EL (cell line): ENCODE measurements at places on chromosomes 3 and 15.
A peak's percentile ranks its signal among the peaks of the same experiment; 100 is the strongest.

- DNase-seq, result no peak
Measured at GRCh38 chr3:70927239-70927638, 614.8 kb upstream of the MDFIC2 start.

DNA sequence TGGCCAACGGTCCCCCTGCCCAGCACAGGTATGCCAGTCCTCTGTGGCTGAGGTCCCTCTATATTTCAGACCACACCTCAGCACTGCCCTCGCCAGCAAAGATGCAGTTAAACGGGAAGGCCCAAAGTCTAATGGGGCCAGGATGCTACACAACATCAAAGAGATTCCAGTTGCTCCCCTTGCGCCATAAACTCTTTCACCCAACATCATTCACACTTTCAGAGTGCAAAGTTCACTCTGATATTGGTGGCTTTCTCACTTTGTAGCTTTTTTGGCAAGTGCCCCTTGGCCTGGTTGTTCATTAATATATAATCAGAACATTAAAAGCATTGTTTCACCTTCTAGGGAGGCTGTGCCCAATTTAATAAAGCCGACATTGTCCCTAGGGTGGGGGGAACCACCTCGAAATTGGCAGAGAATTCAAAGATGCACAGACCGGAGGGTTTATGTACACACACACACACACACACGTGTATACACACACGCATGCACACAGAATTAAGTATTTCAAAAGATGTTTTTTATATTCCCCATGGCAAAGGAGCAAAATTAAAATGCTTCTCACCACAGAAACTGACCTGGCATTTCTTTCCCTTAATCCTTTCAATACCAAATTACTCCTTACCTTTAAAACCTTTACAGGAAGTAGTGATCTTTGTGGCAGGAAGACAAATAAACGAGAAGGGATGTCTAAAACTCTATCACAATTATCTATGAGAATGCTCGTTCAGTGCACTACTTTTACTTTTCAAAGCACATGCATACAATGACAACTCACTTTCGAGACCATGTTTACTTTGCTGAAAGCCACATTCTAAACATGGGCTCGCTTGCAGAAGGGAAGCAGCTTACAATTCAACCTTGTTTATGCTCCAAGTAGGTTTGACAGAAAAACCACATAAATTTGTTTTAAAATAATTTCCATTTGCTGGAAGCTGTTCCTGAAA lies 19.5 kb downstream of the LRIG1 start:
- no peak for DNase-seq

- DNase-seq, result no peak
Measured at GRCh38 chr3:194329583-194329965, 21.6 kb downstream of the CPN2 start.

DNA sequence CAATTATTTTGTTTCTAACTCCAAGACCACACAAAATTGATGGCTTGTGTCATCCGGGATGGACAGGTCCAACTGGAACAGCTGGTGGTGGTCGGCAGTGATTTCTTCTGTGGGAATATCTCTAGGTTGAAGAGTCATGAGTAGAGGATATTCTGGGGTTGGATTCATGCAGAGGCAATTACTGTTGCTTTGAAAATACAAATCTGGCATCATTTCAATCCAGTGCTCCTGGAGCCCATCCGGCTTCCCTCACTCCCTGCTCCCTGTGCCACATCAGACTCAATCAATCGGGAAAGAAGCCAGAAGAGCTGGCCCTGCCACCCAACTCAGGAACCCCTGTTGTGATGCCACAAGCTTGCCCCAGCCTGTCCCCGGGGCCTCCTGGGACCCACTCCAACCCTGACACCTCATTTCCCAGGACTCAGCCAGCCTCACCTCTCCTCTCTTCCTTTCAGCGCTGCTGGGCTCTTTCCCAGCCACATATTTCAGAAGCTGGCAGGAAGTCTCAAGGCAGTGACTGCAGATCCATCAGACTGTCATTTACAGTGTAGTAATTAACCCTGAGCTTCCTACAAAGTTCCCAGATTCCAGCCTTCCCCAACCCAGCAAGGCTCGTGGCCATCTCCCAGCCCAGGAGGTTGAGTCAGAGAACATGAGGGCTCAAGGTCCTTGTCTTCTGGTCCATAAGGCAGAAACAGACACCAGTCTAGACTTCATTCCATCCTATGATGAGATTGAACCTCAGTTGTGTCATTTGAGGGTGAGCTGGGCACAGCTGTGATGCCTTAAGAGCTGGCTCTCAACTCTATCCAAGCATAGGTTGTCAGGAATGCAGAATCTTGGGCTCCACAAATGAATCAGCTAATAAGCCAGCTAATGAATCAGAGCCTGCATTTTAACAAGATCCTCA lies 114.0 kb downstream of the FAM174B start:
- no peak for DNase-seq

GRCh38 chr15:77866186-77866585 lies 211.3 kb downstream of the TBC1D2B start:
- no peak for DNase-seq

- DNase-seq, result no peak
Measured at GRCh38 chr15:75153565-75154276, 48.0 kb upstream of the C15orf39 start.

DNA sequence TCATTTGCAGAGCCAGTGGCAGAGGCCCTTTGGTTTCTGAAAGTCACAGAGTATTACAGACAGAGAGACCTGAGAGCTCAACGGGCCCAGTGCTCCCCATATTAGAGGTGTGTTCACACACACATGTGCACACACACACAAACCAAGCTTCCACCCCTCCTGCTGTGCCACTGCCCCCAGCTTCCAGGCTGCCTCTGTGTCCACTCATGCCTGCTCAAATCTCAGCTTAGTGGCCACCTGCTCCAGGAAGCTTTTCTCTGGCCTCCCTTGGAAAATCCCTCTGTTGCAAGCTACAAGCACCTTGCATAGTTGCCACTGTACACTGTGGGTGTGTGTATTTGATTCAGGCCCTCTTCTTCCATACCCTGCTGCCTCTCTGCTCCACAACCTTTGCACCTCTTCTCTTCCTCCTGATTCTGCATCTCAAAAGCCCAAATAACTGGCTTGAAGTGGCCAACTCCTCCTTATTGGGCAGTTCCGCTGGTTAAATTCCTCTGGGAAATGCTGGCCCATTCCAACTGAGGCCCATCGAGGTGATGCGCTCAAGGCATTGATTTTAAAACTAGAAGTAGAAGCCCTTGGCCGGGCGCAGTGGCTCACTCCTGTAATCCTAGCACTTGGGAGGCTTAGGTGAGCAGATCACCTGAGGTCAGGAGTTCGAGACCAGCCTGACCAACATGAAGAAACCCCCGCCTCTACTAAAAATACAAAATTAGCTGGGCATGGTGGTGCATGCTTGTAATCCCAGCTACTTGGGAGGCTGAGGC lies 23.0 kb downstream of the MESD start:
- no peak for DNase-seq

GRCh38 chr3:33401781-33402180 lies 38.4 kb downstream of the UBP1 start:
- peak; percentile 43 for DNase-seq

- DNase-seq, result no peak
Measured at GRCh38 chr15:72464251-72464650, 9.9 kb upstream of the ARIH1 start.

DNA sequence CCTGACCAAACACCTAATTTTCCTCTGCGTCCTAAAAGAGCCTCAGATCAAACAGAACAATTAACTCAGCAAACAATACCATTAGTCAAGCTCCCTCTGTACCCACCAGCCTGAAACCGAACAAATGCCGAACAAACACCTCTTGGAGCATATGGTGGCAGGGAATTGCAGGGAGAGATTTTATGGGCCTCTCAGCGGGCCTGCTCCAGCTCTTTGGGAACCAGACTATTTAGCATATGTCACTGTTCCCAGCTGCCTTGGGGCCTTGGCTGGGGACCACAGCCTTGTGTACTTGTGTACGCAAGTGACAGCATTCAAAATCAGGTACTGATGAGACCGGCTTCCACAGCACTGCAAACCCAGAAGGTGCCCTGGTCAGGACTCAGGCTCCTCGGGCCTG lies 388.8 kb upstream of the PPP2R3A start:
- DNase-seq, result no peak

GRCh38 chr3:151321526-151321925 lies 4.9 kb upstream of the GPR87 start:
- DNase-seq, result no peak

- DNase-seq, result peak; percentile 92
Measured at GRCh38 chr3:177126015-177126773, 71.1 kb downstream of the TBL1XR1 start.

DNA sequence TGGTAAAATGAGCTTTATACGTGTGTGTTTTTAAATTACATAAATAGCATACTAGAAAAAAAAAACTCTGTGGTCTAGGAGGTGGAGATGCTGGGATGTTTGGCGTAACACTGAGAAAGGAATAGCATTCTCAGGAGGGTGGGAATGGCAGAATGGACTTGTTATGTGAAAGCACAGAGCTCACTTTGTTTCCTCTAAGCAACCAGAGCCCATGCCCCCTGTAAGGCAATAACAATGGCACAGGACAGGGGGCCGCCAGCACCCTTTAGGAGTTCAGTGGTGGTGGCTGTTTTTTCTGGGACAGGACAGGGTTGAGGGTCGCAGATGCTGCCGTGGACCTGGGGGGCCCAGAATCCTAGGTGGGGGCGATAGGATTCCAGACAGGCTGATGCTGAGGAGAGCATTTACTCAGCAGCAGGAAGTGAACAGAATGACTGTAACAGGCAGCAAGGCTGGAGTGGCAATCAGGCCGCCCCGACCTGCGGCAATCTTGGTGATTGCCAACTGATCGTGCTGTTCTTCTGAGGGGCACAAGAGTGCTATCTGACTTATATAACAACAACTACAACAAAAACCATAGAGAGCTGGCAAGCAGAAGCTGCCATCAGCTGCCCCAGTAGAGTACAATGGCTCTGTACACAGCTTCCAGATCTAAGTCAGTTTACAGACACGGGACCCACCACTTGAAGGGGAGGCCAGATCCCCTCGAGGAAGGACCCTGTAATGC lies 160.4 kb downstream of the UACA start:
- no peak for DNase-seq

GRCh38 chr3:141174674-141175073 lies 57.0 kb upstream of the PXYLP1 start:
- DNase-seq, result no peak

GRCh38 chr15:31338879-31339557 lies 12.4 kb downstream of the KLF13 start:
- DNase-seq, result peak; percentile 59

- DNase-seq, result peak; percentile 44
Measured at GRCh38 chr15:74776821-74777768, 4.8 kb upstream of the CSK start.

DNA sequence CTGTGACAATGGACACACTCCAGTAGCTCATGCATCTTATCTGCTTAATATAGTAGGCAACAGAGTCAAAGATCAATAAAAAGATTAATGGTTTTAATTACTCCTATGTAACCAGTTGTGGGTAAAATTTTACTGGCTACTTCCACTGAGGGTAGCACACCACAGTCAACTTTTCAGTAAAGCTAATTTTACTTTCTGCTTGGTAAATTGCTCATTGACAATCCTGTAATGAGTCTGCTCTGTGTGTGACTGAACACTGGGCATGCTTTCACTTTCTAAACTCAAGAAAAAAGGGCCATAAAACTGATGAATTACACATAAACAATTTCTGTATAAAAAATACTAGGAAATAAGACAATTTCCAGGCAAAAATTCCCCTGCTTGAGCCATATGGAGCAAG lies 838.3 kb downstream of the VGLL3 start:
- no peak for DNase-seq

DNA sequence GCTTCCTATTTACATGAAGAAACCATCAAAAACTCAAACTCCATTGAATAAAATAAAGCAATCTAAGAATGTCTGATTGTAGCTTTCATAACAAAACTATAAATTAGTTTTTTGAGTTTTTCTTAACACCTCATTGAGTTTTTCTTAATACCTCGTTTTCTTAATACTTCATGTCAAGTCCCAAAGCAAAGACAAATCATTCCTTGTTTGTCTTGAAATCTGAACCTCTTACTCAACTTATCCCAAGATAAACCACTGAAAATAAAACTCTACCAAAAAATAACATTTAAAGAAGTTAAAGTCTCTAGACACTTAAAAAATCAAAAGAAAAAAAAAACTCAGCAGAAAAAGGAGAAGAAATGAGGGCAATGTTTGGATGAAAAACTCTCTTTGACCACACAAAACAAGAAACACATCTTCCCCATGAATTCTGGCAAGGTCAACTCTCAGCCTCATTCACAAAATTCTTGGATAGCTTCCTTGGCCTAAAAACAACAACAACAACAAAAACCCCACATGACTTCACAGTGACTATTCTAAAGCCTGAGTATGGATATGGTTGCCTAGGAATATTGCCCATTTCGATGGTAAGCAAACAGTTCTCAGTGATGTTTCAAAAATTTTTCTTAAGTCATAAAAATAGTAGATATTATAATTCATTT lies 38.2 kb downstream of the TMCC1 start:
- DNase-seq, result peak; percentile 22

GRCh38 chr3:176513604-176514003 lies 683.7 kb downstream of the TBL1XR1 start:
- DNase-seq, result no peak

DNA sequence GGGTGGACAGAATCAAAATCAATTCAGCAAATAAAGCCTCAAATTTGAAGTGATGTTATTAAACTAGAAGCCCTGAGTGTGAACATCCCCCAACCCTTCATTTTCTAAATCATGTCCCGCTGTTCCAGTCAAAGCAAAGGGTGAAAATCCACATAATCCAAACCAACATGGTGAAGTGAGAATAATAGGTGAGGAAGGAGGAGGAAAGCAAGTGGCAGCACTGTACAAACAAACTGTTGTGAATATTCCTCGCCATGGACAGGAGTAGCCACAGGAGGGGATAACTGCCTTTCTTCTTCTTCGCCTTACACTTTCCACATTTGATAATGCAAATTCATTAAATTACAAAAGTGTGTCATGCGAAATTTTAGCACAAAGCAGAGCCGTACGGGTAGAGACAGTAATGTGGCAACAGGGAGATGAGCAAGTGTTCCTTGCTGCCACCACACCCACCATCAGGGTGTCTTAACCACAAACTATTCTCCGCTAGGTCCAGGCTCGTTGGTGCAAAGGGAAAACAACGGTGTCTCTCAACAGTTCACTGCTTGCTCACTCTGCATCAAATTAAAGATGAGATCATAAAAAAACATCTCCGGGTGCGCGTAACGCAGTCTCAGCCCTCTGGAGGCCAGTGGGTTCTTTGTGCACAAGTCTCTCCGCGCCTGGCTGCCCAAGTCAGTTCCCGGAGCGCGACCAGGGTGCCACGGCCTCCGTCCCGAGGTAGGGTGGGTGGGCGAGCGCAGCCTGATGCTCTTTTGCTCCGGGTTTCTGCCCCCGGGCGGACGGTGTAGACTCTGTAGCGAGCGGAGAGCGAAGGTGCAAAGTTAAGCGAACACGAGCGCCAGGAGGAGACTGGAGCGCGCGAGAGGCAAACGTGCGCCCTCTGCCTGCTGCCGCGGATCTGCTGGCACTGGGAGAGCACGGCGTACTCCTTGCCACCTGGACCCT lies 6.7 kb downstream of the EPHA3 start:
- peak; percentile 31 for DNase-seq

- no peak for DNase-seq
Measured at GRCh38 chr15:43125100-43125661, 8.2 kb upstream of the TMEM62 start.

- no peak for DNase-seq
Measured at GRCh38 chr3:17979252-17979651, 236.8 kb upstream of the TBC1D5 start.
